ENCODE measurements at places on chromosomes 7 and 10. TPM values are rescaled to one million over a fixed set of nuclear protein-coding genes. Genes with fewer than 3 reads are reported as not detected.

DNA sequence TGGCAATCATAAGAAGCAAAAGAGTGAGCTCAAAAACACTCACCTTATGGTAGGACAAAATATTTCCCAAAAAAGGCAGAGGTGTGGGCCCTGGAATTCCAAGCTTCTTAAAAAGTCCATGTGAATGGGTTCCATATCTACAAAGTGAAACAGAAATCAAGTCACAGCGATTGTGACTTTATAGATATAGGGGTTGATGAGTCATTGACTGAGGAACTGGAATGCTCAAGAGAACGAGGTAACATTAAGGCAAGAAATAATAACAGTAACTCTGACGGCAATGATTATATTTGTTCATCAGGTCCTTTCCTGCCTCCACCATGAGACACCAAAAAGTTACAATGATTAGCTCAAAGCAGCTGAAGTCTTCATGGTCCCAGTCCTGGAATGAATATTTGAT, 4.0 kb downstream of the CYP3A4 start:
- DNase-seq: no peak

- DNase-seq: no peak
Measured at GRCh38 chr10:102287991-102288390, 42.7 kb downstream of the GBF1 start.

Gene CCDC186
- total RNA-seq: 40.7 TPM

GRCh38 chr7:75906991-75907667, 7.8 kb upstream of the POR start:
- no peak for DNase-seq

- no peak for DNase-seq
Measured at GRCh38 chr10:104318810-104319741, 19.2 kb downstream of the ITPRIP start.

- DNase-seq: no peak
Measured at GRCh38 chr7:158944950-158945349, 88.6 kb downstream of the DYNC2I1 start.

- no peak for DNase-seq
Measured at GRCh38 chr7:6708304-6708703, 1.6 kb upstream of the ZNF12 start.

Gene GPR15LG
- total RNA-seq: not detected

DNA sequence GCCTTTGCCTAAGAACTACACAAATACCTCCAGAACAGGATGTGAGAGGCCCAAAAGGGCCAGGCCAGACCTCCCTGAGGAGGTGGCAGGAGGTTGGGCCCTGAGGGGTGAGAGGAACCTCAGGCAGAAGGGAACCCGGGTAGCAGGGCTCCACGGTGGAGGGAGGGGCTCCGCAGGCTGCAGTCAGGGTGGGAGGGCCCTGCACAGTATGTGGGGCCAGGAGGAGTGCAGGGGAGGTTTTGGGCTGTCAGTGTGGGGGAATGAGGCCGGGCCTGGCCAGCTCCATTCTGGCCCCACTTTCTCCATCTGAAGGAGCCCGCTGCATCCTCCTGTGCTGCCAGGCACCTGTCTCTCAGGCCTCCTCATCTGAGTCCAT, 25.9 kb downstream of the DNAJB12 start:
- no peak for DNase-seq

DNA sequence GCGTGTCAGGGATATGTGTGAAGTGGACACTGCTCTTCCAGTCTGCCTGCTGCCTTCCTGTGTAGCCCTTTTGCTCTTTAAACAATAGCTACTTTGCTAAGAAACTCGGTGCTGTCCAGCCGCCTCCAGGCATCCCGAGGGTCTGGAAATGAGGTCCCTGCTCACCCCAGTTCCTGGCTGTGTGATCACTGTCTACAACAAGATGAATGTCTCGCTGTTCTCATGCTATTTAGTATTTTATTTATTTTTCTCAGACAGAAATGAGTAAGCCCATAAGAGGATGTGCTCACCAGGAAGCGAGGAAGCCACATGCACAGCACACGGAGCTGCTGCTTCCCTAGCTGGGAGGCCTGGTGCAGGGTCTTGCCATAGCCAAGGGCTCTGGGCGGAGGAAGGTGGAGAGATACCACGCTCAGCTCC, 167.0 kb upstream of the PITRM1 start:
- DNase-seq: no peak

DNA sequence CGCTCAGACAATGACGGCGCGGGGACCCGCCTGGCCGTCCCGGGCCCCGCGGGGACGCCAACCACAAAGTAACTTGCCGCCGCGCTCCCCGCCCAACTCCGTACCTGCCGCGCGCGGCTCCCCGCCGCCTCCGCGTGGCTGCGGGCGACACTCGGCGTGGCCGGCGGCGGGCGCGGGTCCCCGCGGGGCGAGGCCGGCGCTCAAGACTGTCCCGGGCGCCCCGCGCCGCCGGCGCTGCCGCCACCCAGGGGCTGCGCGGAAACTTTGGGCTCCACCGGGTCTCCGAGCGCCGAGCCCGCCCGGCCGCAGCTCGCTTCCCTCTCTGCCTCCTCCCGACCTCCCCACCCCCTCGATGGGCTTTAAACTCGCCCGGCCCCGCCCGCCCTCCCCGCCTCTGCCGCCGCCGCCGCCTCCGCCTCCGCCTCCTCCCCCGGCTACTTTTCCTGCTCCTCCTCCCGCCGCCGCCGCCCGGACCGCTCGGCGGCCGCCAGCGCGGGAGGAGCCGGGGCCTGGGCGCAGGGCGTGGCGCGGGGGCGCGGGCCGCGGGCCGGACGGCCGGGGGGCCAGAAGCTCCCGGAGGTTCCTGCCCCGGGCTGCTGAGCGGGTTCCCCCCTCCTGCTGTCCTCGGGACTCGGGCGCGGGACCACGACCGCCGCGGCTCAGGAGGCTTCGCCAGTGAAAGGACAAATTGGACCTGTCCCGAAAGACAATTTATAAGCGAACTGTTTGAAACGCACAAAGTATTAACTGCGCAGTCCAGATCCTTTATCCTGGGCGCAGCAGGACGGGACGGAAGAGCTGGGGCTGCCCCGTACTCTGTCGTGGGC, 10.6 kb upstream of the GRB10 start:
- peak; percentile 36 for DNase-seq

Gene OLAH
- not detected for total RNA-seq

- no peak for DNase-seq
Measured at GRCh38 chr7:116307253-116307652, 96.9 kb downstream of the TES start.

DNA sequence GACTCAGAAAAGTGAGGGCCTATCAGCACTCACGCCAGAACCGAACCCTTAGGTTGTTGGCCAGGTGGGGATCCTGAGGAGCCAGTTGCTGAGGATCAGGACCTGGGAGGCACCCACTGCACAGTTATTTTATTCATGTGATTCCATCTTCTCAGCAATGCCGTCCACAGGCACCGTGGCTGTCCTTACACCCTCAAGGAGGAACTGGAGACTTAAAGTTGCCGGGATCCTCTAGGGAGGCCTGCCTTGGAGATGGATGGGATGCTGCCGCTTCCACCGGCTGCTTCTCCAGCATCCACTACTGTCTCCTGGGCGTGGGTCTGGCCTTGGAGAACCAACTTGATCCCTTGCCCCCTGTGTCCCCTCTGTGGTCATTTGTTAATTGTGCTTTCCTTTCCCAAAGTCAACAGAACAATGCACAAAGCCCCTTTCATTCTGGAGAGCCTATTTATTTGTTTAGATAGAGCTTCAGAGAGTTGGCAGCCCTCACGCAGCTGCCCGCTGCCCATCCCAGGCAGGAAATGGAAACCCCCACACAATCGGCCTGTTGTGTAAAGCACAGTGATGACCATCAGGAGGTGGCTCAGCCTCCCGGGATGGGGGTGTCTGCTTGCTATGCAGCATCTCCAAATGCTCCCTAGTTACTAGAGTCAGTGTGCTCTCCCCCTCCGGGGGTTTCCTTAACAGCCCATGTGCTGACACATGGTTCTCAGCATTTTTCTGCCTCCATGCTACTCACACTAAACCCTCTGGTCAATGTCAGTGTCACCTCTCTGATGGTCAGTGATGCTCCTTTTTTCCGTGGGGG, 52.9 kb upstream of the IGFBP3 start:
- DNase-seq: no peak

- no peak for DNase-seq
Measured at GRCh38 chr7:91079487-91079886, 184.7 kb upstream of the FZD1 start.

Gene C7orf33
- total RNA-seq: not detected

GRCh38 chr7:50662041-50662694, 97.0 kb upstream of the DDC start:
- no peak for DNase-seq

DNA sequence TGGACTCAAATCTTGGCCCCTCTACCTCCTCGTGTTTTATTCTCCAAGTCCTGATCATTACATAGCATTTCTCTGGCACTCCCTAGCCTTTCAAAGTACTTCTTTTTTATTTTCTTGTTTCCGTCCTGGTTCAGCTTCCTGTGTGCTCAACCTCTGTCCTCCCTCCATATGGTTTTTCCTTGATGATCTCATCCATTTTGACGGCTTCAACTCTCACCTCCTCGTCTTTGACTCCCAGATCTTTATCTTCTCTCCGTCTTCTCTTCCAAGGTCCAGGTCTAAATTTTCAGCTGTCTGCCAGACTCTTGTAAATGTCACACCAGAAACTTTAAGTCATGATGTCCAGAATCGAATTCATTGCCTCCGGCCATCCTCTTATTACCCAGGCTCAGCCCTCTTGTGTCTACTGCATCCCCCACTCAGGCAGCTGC, 23.3 kb upstream of the GFRA1 start:
- DNase-seq: no peak

Gene TIAL1
- 220 TPM for total RNA-seq

- no peak for DNase-seq
Measured at GRCh38 chr10:119422682-119423509, 119.6 kb downstream of the RGS10 start.

GRCh38 chr10:101467286-101467770, 113.4 kb downstream of the BTRC start:
- DNase-seq: peak; percentile 64

DNA sequence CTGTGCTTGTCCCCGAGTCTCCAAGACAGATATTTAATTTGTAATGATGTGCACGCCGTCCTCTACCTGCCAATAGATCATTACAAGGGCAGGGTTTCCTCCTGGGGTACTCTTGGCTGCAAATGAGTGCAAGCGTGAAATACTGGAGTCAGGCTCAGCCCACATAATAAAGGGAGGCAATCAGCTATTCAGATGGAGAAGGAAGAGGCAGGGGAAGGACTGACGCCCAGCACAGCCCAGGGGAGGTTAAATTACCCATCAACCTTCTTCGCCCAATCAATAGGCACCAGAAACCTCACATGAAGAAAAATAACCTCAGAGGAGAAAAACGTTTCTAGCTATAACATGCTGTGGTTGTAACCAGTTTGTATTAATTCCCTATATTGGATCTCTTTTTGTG, 544.9 kb upstream of the ADARB2 start:
- DNase-seq: no peak

Gene RPEL1
- not detected for total RNA-seq

DNA sequence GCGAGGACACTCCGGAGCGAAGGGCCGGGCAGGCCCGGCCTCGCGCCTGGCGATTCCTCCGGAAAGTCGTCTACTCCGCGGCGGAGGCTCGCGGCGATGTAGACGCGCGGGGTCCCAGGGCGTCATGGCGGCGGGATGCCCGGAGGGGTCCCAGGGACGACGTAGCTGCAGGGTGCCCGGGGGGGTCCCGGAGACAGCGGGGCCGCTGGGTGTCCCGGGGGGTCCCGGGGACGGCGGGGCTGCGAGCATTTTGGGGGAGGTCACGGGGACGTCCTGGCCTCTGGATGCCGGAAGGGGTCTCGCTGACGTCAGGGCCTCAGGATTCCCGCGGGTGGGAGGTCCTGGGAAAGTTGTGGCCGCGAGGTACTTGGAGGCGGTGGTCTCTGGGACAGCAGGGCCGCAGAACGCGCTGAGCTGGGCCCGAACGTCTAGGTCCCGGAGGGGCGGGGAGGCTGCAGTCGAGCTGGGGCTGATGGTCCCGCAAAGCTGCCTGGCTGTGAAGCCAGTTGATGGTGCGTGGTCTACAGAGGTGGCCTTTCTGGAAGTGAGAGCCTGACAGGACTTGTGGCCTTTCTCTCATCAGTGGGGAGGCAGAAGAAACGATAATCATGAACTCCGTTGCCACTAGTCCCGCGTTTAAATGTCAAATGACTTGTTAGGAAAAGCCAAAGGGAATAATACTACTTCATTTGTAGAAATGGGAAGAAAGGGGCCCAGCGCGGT, 637 bp downstream of the HSPA14 start:
- DNase-seq: peak; percentile 13

Gene C10orf95
- not detected for total RNA-seq

Gene MASTL
- 8.4 TPM for total RNA-seq

DNA sequence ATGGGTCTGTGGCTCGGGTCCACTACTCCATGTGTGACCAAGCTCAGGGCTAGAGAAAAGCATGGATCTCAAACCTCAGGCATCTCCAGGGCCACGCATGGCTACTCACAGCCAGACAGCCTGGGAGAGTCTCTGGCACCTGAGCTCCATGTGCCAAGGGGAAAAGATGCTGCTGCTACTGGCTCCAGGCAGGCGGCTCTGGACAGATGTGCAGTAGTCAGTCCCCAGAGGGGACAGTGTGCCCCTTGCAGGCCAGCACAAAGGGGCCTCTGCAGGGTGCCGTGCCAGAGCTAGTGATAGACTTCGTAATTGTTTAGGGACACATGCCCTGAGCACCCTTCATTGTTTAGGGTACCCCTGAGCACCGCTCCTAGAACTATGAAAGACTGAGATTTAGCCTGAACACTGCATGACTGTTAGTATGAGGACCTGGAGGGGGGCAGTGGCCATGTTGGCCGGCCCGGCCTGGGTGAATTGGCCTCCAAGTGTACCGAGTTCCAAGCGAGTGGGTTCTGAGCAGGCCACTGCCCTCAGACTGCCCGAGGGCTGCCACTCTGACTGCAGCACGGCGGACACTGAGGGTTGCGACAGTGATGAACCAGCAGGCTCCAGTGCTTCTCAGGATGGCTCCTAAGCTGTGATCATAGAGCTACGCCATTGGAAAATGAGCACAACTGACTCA, 80.7 kb downstream of the TCERG1L start:
- no peak for DNase-seq

DNA sequence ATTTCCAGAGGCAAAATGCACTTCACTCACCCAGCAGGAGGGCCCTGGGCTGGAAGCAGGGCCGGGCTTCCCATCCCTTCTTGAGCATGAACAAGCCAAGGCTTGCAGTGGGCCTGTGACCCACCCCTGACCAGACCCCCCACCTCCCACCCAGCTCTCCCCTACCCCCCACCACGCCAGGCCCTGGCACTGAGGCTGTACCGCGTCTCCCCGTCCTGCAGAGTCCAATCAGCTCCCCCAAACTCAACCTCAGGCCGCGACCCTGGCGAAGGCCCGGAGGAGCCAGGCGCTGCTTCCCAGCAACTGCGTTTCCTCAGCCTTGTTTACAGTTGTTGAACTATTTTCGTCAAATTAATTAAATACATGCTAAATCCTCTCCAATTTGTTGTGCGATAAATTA, 16.9 kb upstream of the MYL10 start:
- DNase-seq: no peak

- no peak for DNase-seq
Measured at GRCh38 chr10:131898061-131898460, 2.7 kb upstream of the PPP2R2D start.

Gene ZNF727
- total RNA-seq: 0.67 TPM

- DNase-seq: peak; percentile 31
Measured at GRCh38 chr10:71694567-71694968, 25.0 kb downstream of the C10orf105 start.
